ENCODE measurements at places on chromosomes 5 and 9.

GRCh38 chr5:72268753-72269410 lies 51.2 kb downstream of the MRPS27 start:
- DNase-seq = no peak

DNA sequence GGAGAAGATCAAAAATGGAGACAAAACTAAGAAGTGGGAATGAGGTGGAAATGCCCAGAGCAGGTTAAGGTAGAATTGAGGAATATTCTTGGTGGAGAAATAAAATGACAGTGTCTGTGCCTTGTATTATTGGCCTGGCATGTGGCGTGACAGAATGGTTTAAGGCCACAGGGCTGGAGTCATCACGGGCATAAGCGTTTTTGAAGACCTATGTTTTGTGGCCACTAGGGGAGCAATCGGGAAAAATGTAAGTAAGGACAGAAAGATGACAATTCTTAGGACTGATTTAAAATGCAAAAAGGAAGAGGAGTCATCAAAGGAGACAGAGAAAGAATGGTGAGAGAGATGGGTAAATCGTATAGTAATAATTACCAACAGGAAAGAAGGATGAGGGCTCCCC lies 72.2 kb upstream of the EPB41L4A start:
- DNase-seq = no peak

DNA sequence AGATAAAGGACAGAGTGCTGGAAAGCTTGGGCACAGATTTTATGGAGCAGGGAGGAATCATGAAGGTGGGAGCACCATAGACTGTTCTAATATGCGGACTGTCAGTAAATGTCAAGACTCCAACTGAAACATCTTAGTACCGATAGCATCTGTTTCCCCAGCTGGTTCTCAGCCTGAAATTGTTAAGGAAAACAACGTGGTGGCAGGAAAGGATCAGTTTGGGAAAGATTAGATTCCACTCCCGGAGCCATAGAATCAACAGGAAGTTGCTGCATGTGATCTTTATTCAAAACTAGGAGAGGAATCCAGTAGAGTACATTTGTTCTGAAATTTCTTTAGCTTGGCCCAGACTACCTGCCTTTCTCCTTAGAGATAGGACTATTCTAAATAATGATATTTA lies 559.1 kb downstream of the CSNK1G3 start:
- no peak for DNase-seq

DNA sequence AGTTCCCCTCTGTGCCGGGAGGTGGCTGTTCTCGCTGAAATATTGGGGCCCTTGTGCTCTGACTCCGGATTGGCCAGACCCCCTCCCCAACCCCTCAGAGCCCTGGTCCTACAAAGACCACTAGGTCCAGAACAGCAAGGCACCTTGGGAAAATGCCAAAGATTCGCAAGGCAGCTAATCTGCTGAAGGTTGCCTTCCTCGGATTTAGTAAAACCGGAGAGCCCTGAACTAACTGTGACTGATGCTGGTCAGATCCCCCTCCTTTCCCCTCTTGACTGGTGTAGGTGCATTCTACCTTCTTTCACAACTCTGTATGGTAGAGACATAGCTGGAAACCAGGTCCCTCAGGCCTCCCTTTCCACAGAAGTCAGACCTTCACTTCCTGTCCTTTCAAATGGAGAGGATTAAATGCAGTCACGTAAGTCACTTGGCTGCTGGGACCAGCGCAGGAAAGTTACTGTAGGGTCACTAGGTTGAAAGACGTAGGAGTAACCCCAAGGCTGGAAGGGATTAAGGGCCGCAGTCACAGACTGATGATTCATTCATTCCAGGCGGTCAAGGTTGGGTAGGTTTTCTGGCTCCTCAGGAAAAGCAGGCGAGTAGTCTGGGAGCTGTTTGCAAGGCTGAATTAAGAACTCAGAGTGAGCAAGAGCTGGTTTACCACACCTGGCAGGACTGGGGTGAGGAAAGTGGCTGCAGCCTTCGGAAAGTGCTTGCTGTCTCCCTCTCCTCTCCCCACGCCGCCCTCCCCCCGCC lies 5.3 kb downstream of the BARX1 start:
- no peak for DNase-seq

GRCh38 chr5:171578049-171578828 lies 158.8 kb downstream of the FGF18 start:
- no peak for DNase-seq

DNA sequence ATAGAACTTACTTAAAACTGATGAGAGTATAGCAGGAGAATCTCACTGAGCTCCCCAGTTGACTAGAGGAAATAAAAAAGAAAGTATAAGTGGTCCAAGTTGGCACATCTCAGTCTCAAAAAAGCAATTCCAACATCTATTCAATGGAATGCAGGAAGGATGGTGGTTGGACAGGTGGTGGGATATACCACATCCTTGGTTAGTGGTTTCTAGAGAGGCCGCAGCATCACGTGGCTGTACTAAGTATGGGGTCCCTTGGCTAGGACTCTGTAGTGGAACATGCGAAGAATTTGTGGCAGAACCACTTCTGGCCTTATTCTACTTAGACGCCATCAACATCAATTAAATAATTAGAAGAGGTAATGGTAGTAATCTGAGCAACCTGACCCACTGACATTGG lies 232.4 kb downstream of the SAXO1 start:
- DNase-seq = no peak

GRCh38 chr9:19992556-19992955 lies 203.7 kb upstream of the SLC24A2 start:
- no peak for DNase-seq

DNA sequence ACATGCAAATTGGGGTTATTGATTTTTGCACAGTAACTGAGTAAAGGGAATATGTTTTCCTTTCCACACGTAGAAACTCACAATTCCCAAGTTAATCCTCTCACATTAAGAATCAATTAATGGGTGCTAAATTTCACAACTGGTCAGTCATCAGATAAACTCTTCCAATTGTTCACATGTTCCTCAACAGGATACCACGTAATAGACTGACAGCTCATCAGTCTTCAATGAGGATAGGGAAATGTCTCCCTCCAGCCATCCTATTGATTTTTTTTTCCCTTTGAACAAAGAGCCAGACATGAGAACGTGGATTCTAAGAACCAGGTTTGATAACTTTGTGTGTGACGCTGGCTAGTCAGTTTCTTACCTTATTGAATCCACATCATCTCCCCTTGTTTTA lies 768 bp upstream of the CER1 start:
- DNase-seq = no peak

- no peak for DNase-seq
These were observed 284.5 kb downstream of the MAT2B start for GRCh38 chr5:163789870-163790269.

DNA sequence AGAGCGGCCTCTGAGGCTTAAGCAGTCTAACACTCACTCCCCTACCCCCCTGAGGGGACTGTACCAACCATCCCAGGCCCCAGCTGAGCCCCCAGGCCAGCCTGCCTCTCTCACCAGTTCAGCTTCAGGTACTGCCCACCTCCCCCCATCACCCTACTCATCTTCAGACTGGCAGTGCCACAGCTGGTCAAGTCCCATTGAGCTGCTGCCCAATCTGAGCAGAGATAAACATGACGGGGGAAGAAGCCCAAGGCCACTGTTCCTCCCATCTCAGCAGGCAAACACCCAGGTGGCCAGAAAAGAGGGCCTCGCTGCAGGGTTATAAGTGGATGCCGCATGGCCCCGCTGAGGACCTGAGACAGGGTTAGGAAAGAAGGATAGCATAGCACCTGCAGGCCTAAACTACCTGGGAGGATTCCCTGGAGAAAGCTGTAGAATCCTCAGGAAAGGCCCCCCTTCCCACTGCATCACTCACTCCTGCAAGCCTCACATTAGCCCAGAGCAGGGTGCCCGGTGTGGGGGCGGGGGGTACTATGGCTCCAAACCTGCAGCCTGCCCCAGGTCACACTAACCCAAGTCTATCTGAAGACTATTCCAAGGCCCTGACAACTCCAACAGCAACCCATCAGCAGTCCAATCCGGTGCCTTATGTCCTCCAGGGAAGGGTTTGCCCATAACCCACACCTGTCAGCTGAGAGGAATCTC lies 3.6 kb downstream of the B4GALT1 start:
- DNase-seq = no peak

GRCh38 chr9:136010615-136011361 lies 49.6 kb upstream of the UBAC1 start:
- DNase-seq = no peak

DNA sequence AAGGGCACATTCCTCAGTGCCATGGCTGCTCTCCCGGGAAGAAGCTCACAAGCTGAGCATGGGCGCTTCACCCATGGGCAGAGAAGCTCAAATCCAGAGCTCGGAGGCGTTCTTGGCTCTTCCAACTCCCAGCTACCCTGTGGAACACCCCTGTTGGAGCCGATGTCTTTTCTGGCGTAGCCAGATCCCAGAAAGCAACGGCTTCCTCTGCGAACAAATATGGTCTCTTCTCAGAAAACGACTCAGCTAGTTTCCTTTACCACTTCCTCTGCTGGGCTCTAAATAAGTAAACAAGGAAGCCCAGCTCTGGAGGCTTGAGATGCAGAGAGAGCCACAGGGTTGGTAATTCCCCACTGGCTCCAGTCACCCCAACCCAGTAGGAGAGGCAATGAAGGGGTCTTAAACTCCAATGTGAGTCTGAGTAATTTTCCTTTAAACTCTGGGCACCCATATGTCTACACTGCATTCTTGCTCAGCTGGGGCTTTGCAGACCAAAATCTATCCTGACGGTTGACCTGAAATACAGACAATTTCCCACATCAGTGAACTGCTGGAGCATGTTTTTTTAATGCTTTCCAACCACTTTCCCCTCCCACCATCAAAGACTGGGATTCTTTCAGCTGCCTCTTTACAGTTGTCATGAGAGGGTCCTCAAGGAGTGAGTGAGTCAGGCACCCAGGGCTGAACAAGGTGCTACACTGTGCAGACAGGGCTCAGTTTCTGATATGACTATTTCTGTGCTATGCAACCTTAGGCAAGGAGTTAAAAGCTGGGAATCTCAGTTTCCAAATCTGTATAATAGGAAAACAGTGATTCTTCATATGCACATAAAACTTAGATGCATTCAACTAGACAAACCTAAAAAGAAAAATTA lies at the start of gene LCP2:
Gene LCP2, minus strand, starts transcription at position 189 of the 874 bp plus-strand sequence. Its CDS starts 166 bp downstream, at position 23.
- DNase-seq = no peak

DNA sequence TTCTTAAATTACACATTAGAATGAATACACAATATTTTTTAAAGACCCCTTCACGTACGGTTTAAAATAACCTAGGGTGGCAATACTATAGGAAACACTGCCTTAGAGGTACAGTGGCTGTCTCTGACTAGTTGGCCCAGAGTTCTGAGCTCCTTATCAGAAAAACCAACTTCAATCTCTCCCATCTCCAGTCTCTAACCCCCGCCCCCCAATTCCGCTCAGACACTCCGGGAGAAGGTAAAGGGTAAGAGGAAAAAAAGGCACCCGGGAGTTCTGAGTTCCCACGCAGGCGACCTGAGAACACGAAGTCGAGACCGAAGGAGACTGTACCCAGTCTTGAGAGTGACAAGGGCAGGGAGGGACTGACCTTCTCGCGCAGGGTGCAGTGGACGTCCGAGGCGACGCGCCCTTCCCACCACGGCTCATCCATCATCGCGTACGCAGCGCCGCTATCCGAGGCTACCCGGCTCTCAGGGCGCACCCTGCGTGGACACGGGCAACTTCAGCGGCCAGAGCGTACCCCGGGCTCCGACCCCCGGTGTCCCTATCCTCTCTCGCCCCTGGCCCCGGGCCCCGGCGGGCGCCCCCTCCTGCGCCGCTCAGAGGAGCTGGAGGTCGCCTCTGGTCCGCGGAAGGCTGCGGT lies 752 bp downstream of the CCNJL start:
- no peak for DNase-seq

DNA sequence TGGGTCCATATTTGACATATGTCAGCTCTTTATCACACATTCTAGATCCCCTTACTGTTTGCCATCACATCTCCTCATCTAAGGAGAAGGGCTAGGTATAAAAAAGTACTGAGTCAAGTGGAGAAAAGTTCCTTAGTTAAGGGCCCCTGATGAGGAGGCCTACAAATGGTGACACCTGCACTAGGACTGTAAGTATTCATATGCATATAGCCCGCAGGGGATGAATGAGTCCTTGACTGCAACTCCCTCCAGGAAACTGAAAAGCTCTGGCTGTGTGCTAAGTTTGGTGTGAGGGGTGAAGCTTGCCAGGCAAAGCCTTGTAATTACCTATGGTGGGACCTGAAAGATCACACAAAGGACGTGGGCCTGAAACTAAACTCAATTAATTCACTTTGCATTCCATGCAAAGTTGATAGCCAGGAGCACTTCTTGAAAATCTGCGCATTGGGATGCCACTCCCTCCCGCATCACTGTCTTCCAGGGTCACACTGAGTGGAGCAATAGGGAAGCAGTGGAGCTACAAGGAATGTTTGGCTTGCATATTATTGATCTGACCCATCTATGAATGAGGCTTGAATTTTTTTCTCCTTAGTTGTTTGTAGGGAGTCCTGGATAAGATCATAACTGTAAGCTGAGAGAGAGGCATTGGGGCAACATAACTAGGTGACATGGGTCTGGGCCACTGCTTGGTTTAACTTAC lies 11.9 kb upstream of the EQTN start:
- DNase-seq = no peak

DNA sequence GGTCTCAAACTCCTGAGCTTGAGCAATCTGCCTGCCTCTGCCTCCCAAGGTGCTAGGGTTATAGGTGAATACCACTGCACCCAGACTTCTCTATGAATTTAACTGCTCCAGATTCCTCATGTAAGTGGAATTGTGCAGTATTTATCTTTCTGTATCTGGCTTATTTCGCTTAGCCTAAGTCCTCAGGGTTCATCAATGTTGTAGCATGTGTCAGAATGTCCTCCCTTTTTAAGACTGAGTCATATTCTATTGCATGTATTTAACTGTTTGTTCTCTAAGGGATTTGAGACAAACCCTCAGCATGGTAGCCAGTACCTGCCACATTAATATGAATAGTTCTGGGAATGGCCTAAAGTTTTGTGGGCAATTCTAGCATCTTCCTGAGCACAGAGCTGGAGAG lies 53.9 kb upstream of the TUT7 start:
- no peak for DNase-seq

DNA sequence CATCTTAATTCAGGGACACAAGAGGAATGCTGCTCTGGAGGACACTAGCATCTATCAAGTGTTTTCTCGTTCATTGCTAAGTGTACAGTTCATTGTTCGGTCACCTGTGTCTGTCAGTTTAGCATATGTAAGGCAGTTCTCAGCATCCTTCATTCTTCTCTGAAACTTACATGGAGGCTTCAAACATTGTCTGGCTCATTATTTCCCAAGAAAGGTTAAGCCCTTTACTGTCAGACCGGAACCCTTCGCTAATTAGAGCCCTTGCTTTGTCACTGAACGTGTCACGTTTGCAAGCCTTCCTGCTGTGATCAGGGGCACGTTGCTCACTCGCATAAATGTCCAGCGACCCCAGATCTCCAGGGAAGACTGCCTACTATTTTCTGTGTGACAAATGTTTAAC lies 62.3 kb upstream of the RIOK2 start:
- no peak for DNase-seq

- DNase-seq = no peak
These were observed 117.3 kb upstream of the LHFPL2 start for GRCh38 chr5:78765756-78766411.

- DNase-seq = no peak
These were observed 21.0 kb downstream of the PDCD1LG2 start for GRCh38 chr9:5531101-5531882.

Measured in putamen (tissue), 1 donor.